ENCODE measurements at places on chromosomes 5 and 9.

DNA sequence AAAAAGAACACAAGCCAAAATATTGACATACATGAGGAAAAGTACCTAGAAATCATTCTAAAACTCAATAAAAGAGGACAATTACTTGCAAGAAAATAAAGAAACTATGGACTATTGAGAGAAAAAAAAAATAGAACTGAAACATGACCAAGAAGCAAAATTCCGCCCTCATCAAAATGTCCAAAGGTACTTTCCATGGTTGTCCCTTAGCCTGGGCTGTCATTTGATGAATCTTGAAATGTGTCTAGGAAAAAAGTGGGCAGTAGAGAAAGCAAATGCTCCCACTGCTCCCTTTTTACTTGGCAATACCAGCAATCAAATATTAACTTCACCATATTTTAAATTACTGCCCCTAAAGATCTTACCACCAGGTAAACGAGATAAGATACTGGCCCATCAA lies 10.8 kb downstream of the NRG2 start:
- no peak for DNase-seq

DNA sequence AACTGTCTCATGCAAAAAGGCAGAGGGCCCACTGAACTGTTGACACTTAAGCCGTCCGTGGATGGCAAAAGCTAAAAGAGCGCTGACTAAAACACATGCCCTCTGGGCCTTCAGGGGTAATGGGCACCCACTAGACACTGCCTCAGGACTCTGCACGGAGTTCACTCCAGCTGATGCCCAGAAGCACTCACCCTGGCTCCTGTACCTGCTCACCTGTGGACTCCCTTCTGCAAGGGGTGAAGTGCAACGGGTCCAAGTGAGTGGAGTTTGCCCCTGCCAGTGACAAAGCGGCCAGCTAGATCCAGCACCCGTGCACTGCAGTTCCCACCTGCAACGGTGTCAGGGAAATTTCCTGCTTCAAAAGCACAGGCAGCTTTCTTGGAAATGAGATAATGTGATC lies 50.2 kb downstream of the SLC1A1 start:
- DNase-seq, result no peak

GRCh38 chr9:80797831-80798688 lies 891.3 kb downstream of the TLE1 start:
- peak; percentile 95 for DNase-seq

GRCh38 chr9:5851445-5851844 lies 18.5 kb upstream of the ERMP1 start:
- DNase-seq, result no peak

GRCh38 chr5:125120012-125120411 lies 373.6 kb upstream of the ZNF608 start:
- no peak for DNase-seq

GRCh38 chr5:81010336-81011169 lies 50.4 kb downstream of the RASGRF2 start:
- no peak for DNase-seq

Data from muscle of back (tissue), 13 donors.